ENCODE measurements at places on chromosomes 5 and 9.
A peak's percentile ranks its signal among the peaks of the same experiment; 100 is the strongest.

GRCh38 chr5:16774806-16775205, 158.0 kb upstream of the RETREG1 start:
- no peak overlapping the region for H3K4me3 ChIP-seq
- peaks cover 59% of the 10 kb centered on the region for H3K36me3 ChIP-seq
- peak overlapping the region; percentile 81 for H3K27ac ChIP-seq
- peaks cover 6% of the 10 kb centered on the region for H3K27me3 ChIP-seq
- DNase-seq = no peak

- DNase-seq = no peak
- no peaks in the 10 kb centered on the region for H3K27me3 ChIP-seq
- peaks cover 5% of the 10 kb centered on the region for H3K4me1 ChIP-seq
- H3K27ac ChIP-seq = peak overlapping the region; percentile 12
- peaks cover 40% of the 10 kb centered on the region for H3K36me3 ChIP-seq
- H3K4me3 ChIP-seq = no peak overlapping the region
These were observed 551.9 kb upstream of the DMAC1 start for GRCh38 chr9:8351436-8351835.

DNA sequence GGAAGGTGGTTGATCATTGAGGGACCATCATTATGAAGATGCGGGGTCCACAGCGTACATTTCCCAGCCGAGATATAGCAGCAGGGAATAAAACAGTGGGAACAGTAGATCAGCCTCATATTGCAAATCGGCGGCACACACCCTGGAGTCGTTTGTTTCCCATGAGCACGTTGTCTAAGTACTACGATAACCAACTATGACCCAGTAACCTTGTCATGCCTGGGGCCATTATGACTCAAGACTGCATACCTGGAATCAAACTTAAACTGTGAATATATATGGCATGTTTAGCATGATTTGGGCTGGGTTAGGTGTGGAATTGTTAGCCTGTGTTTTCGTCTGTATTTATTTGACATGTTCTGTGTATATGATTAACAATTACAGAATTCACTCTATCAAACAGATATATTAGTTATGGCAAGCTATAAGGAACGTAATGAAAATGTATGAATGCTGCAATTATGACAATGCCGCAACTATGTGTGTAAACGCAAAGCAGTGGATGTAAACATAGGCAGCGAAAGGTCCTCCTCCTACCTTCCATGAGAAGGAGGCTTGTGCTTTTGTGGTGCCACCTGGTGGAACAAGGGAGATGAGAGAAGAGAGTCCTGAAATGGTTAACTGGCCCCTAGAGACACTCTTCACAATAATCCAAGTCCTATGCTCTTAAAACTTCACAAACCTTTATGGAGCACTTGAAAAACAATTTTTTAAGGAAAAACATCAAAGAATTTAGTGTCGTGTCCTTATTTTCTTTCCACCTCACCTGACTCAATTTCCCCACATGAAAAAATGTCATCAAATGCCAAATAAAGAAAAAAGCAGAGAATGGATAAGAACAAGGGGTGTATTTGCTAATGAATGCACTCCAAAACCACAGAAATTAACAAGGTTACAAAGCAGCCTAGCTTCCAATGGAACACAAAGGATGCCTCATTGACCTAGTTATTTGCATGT, 47.1 kb downstream of the SEMA5A start:
- peaks cover 23% of the 10 kb centered on the region for H3K4me1 ChIP-seq
- no peak overlapping the region for H3K27ac ChIP-seq
- no peaks in the 10 kb centered on the region for H3K36me3 ChIP-seq
- H3K27me3 ChIP-seq = no peaks in the 10 kb centered on the region
- no peak for DNase-seq

GRCh38 chr5:134464988-134465815, 53.5 kb upstream of the CDKN2AIPNL start:
- H3K36me3 ChIP-seq = no peaks in the 10 kb centered on the region
- DNase-seq = no peak
- no peak overlapping the region for H3K27ac ChIP-seq
- H3K4me1 ChIP-seq = peaks cover 33% of the 10 kb centered on the region

- no peak overlapping the region for H3K27ac ChIP-seq
- H3K27me3 ChIP-seq = peaks cover 45% of the 10 kb centered on the region
- peaks cover 50% of the 10 kb centered on the region for H3K4me1 ChIP-seq
- H3K36me3 ChIP-seq = no peaks in the 10 kb centered on the region
- no peak for DNase-seq
- no peak overlapping the region for H3K4me3 ChIP-seq
These were observed 6.5 kb upstream of the HMCN2 start for GRCh38 chr9:130259044-130259443.

- H3K36me3 ChIP-seq = peaks cover 6% of the 10 kb centered on the region
- peak overlapping the region; percentile 99 for H3K27ac ChIP-seq
- DNase-seq = no peak
- H3K27me3 ChIP-seq = no peaks in the 10 kb centered on the region
- peaks cover 34% of the 10 kb centered on the region for H3K4me1 ChIP-seq
- peak overlapping the region; percentile 99 for H3K4me3 ChIP-seq
These were observed 491 bp upstream of the ZCCHC9 start for GRCh38 chr5:81300921-81301270.

- H3K4me3 ChIP-seq = no peak overlapping the region
- no peak for DNase-seq
- H3K4me1 ChIP-seq = peaks cover 4% of the 10 kb centered on the region
- H3K27me3 ChIP-seq = no peaks in the 10 kb centered on the region
- no peak overlapping the region for H3K27ac ChIP-seq
- H3K36me3 ChIP-seq = no peaks in the 10 kb centered on the region
These were observed 408.5 kb downstream of the KIAA0825 start for GRCh38 chr5:94209774-94210355.

DNA sequence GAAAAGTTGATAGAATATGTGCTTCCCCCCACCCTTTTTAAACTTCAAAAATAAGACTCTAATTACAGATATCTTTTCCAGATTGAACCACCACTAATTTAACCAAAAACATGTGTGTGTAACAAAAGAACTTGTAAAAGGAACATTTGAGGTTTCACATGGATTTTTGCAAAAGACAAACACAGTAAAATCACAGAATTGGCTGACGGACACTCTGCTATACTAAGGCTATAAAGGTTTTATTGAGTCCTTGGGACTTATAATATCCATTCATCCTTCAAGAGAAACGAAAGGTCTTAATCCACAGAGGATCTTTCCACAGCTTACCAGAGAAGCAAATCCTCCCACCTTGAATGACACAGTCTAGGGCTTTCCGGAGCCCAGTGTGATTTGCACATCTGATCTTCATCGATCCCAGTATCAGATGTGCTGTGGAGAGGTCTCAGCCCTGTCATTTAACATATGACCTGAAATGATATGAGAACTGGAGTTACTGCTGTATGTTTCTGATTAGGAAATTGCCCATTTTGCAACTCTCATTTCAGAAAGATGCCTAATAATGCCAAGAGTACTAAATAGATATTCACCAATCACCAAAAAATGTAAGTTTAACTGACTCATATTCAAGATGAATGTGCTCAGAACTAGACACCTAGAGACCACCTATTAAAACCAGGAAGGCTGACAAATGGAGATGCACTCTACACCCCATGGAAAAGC, 256.5 kb upstream of the FBXL7 start:
- no peak overlapping the region for H3K4me3 ChIP-seq
- H3K27me3 ChIP-seq = no peaks in the 10 kb centered on the region
- no peak overlapping the region for H3K27ac ChIP-seq
- no peaks in the 10 kb centered on the region for H3K4me1 ChIP-seq
- no peaks in the 10 kb centered on the region for H3K36me3 ChIP-seq

DNA sequence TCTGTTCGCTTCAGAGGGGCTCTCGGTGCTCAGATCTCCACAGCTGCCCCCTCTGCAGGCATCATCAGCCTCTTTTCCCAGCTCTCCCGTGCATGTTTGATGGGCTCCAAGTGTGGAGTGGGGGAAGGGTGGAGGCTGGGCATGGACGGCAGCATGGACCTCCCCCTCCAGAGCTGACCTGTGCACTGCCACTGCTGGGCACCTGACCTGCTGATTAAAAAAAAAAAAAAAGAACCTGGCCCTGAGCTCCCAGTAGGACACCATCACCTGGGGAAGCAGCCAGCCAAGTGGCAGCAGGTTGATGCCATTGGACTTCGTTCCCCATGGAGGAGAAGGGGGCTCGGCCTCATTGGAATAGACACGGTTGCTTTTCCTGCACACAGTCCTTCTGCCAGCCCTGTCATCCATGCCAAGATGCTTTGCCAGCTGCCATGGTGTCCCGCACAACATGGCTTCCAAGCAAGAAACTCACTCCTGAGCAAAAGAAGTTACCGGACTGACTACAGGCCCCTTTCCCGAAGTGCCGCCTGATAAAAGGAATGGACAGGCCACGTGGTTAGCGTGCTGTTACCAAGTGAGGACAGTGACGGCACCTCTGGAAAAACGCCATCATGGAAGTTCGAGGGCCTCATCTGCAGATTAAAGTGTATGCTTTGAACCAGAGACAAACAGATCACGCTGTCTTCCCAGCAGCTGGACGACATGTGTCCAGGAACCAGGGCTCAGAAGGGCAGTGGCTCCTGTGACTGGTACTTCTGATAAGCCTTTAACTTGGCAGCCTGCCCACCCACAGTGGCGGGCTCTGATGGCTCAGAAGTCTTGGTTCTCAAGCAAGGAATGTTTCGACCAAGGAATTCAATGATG, 14.7 kb upstream of the BRD3OS start:
- DNase-seq = no peak
- no peaks in the 10 kb centered on the region for H3K4me1 ChIP-seq
- H3K36me3 ChIP-seq = peaks cover 7% of the 10 kb centered on the region
- H3K27ac ChIP-seq = no peak overlapping the region

DNA sequence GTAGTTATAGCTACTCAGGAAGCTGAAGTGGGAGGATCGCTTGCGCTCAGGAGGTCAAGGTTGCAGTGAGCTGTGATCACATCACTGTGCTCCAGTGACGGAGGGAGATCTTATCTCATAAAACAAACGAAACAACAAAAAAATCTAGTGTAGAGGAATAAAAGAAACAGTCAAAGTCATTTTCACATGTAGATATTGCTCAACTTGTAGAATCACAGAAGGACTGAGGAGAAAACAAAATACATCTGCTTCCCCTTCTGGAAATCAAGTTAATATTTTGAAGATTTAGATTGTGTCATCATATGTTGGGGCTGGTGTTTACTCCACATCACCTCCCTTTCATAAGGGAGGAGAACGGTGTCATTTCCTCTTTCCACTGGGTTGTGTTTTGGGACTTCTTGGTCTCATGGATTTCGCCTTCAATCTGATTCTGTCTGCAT, 8.2 kb upstream of the SLC46A2 start:
- no peaks in the 10 kb centered on the region for H3K36me3 ChIP-seq
- H3K27ac ChIP-seq = no peak overlapping the region
- peaks cover 16% of the 10 kb centered on the region for H3K4me1 ChIP-seq
- peaks cover 62% of the 10 kb centered on the region for H3K27me3 ChIP-seq

DNA sequence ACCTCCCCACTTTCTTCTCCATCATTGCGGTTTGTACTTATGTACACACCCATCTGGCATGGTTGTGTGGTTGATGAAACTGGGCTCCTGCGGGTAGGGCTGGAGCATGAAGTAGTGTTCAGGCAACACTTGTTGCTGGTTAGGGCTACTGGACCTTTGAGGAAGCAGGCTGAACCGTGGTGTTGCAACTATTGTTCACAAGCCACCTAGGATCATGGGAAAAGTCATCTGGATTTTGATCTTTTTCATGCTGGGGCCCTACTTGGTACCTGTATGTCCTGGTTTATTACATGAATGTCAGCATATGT, 40.1 kb upstream of the TIFAB start:
- peaks cover 64% of the 10 kb centered on the region for H3K4me1 ChIP-seq
- H3K27me3 ChIP-seq = peaks cover 95% of the 10 kb centered on the region
- H3K4me3 ChIP-seq = no peak overlapping the region
- no peak for DNase-seq
- no peaks in the 10 kb centered on the region for H3K36me3 ChIP-seq

GRCh38 chr9:29613773-29614172, 2040.5 kb upstream of the C9orf72 start:
- no peak overlapping the region for H3K4me3 ChIP-seq
- DNase-seq = no peak
- H3K27me3 ChIP-seq = no peaks in the 10 kb centered on the region
- H3K4me1 ChIP-seq = peaks cover 2% of the 10 kb centered on the region
- no peak overlapping the region for H3K27ac ChIP-seq
- H3K36me3 ChIP-seq = no peaks in the 10 kb centered on the region

DNA sequence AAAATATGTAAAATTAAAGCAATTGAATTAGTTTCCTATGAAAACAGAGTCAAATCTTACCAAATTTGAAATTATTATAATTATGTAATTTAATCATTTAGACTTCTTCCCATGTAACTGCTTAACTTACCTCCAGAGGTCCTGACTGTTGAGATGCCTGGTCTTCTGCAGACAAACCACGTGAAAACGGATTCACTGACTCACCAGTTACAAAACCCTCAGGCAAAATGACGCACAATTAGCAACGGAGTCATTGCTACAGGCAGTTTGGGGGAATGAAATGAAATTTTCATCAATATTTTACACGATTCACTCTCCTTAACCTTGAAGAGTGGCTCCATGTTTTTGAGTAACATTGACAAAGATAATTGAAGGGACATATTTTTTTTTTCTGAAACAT, 460.8 kb downstream of the MTRR start:
- no peak for DNase-seq
- no peaks in the 10 kb centered on the region for H3K36me3 ChIP-seq
- no peaks in the 10 kb centered on the region for H3K4me1 ChIP-seq
- H3K27ac ChIP-seq = no peak overlapping the region
- no peak overlapping the region for H3K4me3 ChIP-seq
- peaks cover 2% of the 10 kb centered on the region for H3K27me3 ChIP-seq

DNA sequence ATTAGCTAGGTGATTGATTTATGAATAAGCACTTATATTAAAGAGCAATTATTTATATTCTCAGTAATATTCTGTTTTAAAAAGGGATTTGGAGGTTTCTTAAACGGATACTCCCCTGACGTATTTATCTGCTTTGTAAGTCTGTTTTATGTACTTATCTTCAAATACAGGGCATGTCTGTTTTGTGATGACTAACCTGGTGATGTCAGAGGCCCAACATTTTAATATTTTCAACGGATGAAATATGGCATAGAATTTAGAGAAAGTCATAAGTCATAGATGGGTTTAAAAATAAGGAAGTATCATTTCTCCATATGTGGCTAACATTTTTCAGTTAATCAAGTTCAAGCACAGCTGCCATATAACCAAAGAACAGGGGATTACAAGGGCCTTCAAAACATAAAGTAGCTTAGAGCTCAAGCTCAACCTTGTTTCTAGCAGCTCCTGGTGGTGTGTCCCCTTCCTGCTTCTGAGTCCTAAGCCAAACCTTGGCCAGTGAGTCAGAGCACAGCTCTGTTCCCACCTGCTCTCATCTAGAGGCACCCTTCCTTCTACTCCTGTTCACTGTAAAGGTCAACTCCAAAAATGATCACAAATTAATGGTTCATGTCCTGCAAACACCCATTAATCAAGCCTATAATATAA, 131.4 kb downstream of the OXCT1 start:
- no peak for DNase-seq
- H3K36me3 ChIP-seq = peaks cover 51% of the 10 kb centered on the region
- H3K4me1 ChIP-seq = no peaks in the 10 kb centered on the region
- H3K27ac ChIP-seq = no peak overlapping the region
